ENCODE measurements at places on chromosomes 11 and 22.

- no peak for DNase-seq
Observed at GRCh38 chr22:40789131-40789530, 30.0 kb downstream of the SLC25A17 start.

DNA sequence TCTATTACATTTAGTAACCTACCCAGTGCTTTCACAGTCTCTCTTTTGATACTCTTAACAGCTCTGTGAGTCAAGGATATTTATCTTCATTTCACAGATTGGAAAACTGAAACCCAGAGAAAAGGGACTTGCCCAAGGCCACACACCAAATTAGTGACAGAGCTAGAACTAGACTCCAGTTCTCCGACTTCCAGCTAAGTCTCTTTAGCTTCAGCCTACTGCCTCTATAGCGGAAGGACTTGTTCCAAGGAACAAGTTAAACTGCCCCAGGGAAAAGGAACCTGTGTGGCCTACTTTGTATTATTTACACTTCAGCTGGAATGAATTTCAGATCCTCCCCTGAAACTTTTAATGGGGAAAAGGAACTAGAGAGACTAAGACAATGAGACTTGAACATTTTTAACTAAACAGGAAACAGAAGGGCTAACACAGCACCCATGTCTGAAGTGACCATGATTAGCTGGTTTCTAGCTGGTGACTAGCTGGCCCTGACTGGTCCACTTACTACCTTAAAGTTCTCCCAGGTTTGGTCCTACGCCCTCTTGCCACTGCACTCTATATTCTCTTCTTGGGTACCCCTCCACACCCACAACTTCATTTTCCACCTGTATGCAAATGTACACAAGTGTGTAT, 1.3 kb downstream of the LRRC51 start:
- DNase-seq = no peak

DNA sequence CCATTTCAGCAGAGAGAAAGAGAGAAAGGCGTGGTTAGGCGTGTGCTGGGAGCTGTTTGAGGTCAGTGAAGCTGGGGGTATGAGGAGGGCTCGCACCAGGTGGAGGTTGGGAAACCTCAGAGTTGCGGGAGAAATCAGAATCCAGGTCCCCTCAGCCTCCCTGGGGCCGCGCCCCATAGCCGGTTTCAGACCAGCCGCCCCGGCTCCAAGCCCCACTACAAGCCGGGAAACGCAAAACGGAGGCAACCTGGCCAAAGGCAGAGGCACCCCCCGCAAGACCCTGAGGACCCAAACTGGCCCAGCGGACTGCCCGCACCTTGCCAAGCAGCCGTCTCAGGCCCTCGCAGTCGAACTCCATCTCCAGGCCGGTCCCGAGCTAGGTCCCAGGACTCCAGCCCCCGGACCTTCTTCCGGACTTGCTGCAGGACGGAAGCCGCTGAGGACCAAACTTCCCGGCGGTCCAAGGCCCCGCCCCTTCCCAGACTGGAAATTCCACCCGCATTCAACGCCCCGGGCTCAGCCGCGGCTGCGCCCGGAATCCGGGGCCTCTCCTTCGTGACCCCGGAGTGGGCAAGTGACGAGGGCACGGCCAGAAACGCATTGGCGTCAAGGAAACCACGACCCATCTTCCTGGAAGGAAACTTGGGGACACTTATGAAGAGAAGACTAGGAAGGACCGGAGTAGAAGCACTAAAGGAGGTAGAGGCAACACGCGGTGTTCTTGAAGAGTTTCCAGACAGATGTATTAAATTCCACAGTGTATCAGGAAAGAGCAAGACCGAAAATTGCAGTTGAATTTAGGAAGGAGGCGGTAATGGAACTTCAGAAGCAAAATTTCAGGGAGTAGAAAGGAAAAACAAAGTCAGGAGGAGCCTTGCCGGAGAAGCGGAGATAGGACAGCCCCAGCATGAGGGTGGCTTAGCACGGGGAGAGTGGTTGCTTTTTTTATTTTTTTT, at the start of gene UEVLD:
Gene UEVLD (minus strand): TSS at position 438 of the 956 bp plus-strand sequence. CDS start 80 bp downstream, at position 358.
- DNase-seq = peak; percentile 58

GRCh38 chr11:130766650-130767565, 149.4 kb downstream of the SNX19 start:
- no peak for DNase-seq

- DNase-seq = no peak
Observed at GRCh38 chr11:75434051-75434450, 1.0 kb upstream of the KLHL35 start.

DNA sequence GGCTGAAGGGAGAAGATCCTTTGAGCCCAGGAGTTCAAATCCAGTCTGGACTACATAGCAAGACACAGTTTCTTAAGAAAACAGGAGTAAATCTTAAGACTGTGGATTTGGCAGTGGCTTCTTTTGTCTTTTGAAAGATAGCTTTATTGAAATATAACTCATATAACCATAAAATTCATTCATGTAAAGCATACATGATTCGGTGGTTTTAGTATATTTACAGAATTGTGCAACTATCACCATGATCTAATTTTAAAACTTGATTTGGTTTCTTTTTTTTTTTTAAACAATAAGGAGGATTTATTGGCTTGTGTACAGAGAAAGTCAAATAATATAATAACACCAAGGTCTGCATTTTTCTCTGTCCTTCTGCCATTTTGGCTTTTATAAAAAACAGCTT, 23.1 kb upstream of the PSMA1 start:
- DNase-seq = no peak

DNA sequence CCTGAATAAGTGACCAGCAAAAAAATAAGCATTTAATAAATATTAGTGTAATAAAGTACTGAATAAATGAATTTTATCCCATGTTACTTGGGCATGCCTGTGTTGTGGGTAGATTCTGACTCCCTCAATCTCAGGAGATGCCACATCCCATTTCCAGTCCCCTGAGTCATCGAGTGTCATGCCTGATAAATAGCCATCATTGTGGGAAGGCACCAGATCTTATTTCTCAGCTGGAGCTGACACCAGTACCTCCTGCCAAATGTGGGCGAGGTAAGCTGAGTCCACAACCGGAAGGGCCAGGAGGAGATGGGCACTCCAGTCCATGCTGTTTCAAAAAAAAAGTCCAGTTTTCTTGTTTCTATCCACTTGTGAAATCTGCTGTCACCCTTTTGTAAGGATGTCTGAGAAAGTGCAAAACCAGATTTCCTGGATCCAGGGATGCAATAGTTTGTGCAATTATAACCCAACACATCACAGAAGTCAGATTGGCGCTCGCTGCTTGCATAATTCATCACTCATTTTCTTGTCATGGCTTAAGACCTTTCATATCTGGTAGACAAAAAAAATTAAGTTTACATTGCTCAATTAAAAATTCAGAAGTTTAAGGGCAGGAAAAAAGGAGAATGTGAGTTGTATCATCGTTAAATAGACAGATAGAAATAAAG, 311.6 kb downstream of the MIAT start:
- DNase-seq = no peak

- no peak for DNase-seq
Observed at GRCh38 chr22:30261134-30261533, 5.5 kb downstream of the OSM start.

DNA sequence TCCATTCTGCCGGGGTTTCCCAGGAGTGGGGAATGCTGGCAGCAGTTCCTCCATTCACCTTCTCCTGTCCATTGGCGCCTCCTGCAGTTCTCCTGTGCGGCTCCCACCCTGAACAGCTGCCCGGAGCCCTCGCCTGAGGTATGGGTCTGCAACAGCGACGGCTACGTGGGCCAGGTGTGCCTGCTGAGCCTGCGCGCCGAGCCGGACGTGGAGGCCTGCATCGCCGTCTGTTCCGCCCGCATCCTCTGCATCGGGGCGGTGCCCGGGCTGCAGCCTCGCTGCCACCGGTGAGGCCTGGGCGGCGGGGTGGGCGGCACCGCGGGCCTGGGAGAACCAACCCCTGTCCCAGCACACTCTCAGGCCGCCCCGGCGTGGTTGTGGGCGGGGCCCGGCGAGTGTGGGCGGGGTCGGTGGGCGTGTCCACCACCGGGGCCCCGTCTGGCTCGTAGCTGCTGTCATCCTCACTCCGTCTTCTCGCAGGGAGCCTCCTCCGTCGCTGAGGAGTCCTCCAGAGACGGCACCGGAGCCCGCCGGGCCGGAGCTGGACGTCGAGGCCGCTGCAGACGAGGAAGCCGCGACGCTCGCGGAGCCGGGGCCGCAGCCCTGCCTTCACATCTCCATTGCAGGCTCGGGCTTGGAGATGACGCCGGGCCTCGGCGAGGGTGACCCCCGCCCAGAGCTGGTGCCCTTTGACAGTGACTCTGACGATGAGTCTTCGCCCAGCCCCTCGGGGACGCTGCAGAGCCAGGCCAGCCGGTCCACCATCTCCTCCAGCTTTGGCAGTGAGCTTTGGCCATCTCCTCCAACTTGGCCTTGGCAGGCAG, 14.0 kb upstream of the RELT start:
- no peak for DNase-seq

- no peak for DNase-seq
Observed at GRCh38 chr22:30206944-30207343, 39.6 kb downstream of the LIF start.

GRCh38 chr11:26971961-26972360, 22.0 kb upstream of the FIBIN start:
- DNase-seq = no peak

Data from GM12891 (cell line).